Heart left ventricle (tissue), 16 donors: ENCODE measurements at places on chromosomes 5 and 9. TPM values are rescaled to one million over a fixed set of nuclear protein-coding genes. Genes with fewer than 3 reads are reported as not detected.

GRCh38 chr5:74161170-74161569 lies 479.4 kb downstream of the ENC1 start:
- peaks cover 23% of the 10 kb centered on the region for H3K4me1 ChIP-seq
- H3K27me3 ChIP-seq: no peaks in the 10 kb centered on the region
- DNase-seq: no peak
- no peak overlapping the region for H3K27ac ChIP-seq

DNA sequence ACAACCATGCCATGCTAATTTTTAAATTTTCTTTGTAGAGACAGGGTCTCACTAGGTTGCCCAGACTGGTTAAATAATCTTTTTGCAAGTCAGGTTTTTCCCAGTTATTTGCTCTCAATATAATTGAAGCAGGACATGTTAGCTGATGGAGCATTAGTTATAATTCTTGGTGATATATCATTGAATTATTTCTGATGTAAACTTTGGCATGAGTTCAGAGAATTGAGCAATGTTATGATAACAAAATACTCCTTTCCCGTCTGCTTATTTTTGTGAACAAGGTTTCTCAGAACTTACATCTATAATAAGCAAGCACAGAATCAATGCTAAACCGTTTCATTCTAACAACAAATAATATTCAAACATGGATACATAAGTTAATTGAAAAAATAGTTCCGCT lies 37.8 kb downstream of the BHMT start:
- no peaks in the 10 kb centered on the region for H3K36me3 ChIP-seq
- H3K4me1 ChIP-seq: no peaks in the 10 kb centered on the region
- H3K27me3 ChIP-seq: no peaks in the 10 kb centered on the region
- no peak overlapping the region for H3K27ac ChIP-seq

- H3K4me3 ChIP-seq: no peak overlapping the region
- DNase-seq: no peak
- no peak overlapping the region for H3K27ac ChIP-seq
These were observed 145.8 kb downstream of the GIN1 start for GRCh38 chr5:102974177-102974576.

DNA sequence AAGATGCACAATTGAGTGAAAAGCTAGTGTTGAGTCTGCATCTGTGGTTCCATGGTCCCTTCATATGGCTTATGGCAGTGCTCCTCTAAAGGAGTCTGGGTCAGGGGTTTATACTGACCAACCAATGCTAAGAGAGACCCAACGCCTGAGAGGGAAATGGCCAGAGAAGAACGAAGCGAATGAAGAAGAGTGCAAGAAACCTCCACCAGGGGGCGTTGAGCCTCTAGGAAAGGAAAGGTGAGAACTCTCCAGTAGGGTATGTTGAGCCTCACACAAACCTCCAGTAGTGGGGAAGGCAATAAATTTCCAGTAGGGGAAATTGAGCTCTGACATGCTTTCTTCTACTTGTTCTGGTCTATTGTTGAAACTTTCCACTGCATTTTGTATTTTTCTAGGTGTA lies 470.6 kb downstream of the PRDM9 start:
- no peaks in the 10 kb centered on the region for H3K27me3 ChIP-seq
- DNase-seq: no peak
- H3K36me3 ChIP-seq: no peaks in the 10 kb centered on the region

GRCh38 chr9:129749575-129749974 lies 3.3 kb downstream of the PTGES start:
- H3K4me1 ChIP-seq: peaks cover 19% of the 10 kb centered on the region
- no peaks in the 10 kb centered on the region for H3K27me3 ChIP-seq
- no peak overlapping the region for H3K4me3 ChIP-seq
- H3K27ac ChIP-seq: no peak overlapping the region

DNA sequence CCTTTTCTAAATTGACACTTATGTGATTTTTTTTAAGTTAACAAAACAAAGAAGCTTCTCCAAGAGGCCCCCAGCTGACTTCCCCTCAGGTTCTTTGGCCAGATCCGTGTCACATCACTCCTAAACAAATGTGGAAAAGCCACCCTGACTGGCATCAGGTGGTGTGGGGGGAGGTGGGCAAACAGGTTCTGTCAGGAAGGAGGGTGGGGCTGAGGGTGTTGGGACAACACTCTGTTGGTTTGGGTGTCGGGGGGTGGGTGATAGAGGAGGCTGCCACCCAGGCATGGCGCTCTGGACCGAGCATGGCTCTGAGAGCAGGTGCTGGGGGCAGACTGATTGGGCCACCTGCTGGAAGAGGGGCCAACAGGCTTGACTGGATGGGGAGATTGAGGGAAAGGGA lies 210.9 kb downstream of the HSPA4 start:
- no peaks in the 10 kb centered on the region for H3K27me3 ChIP-seq
- no peak overlapping the region for H3K4me3 ChIP-seq
- no peak overlapping the region for H3K27ac ChIP-seq
- H3K4me1 ChIP-seq: no peaks in the 10 kb centered on the region
- no peak for DNase-seq
- no peaks in the 10 kb centered on the region for H3K36me3 ChIP-seq

The MAPKAP1 gene
- total RNA-seq: 76.2 TPM
